HCT116 (cell line): ENCODE measurements at places on chromosomes 5 and 9. TPM values are rescaled to one million over a fixed set of nuclear protein-coding genes. Genes with fewer than 3 reads are reported as not detected.

PCDHB15 gene
- total RNA-seq = 0.07 TPM

NELFB gene
- 86.4 TPM for total RNA-seq

DNA sequence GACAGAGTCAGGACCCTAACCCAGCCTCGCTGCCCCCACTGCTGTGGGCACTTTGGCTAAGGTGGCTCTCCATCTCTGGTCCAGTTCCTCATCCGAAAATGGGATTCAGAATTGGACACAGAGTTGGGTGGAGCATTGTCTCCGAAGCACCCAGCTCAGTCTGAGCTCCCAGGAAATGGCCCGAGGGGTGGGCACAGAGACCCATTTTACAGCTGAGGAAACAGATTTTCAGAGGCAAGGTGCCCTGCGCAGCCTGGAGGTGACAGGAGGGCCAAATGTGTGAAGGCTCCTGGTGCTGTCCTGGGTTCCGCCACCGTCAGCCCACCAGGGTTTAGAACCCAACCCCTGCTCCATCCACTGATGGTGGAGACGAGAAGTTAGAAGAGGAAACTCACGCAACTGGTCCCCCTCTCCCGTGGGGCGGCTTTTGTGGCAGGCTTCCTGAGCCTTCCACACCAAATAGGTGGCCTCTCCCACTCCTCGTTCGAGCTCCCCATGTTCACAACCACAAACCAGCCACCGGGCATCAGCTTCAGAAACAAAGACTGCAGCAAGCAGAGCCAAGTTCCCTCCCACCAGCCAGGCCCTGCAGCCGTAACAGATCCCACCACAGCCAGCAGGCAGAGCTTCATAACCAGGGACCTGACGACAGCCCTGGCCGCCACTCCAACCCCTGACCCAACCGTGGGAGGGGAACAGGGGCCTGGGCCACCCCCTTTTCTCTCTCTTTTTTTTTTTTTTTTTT is 90.9 kb upstream of the LMX1B start:
- no peak for DNase-seq

- peak; percentile 48 for DNase-seq
These were observed 13.0 kb downstream of the SUSD3 start for GRCh38 chr9:93071464-93071863.

GRCh38 chr9:89178830-89179539 is 367 bp upstream of the SHC3 start:
- DNase-seq = no peak

DNA sequence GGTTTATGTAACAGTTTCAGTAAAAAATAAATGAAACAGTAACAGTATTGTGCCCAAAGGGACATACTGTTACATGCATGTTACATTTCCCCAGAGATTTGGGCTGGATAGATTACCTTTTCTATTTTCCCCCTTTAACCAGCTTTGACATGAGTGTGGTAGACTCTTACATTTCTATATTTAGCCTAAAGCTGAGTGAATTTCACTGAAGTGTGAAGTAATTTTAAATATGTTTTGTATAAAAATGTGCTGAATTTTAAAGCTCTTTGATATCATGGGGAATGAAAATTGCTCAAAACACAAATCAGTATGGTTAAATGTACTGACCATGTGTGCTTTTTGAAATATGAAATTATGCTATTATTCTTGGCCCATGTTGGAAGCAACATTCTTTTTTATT is 122.3 kb upstream of the CDH10 start:
- no peak for DNase-seq
